ENCODE measurements at places on chromosomes 4 and X. TPM values are rescaled to one million over a fixed set of nuclear protein-coding genes. Genes with fewer than 3 reads are reported as not detected.

DNA sequence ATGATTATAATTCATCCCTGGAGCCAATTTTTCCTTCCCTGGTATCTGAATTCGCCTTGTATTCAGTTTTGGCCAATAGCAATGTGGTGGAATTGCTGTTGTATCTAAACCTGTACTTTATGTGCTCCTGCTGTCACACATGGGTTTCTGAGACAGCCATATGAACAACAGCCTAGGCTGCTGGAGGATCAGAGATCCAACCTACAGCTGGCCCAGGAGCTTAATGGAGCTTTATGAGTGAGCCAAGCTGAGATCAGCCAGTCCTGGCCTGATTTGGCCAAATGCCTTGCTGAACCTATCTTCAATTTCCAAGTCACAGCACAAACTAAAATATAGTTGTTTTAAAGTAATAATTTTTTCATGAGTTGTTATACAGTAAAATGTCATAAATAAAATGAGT lies 1071.5 kb downstream of the PCDH7 start:
- no peak overlapping the region for H3K27ac ChIP-seq
- no peaks in the 10 kb centered on the region for H3K36me3 ChIP-seq
- DNase-seq = no peak
- H3K27me3 ChIP-seq = no peaks in the 10 kb centered on the region
- H3K4me1 ChIP-seq = no peaks in the 10 kb centered on the region
- no peak overlapping the region for H3K4me3 ChIP-seq

GAGE1 gene
- not detected for total RNA-seq

FAM149A gene
- 0.33 TPM for total RNA-seq

GRCh38 chr4:155853189-155853588 lies 12.9 kb downstream of the ASIC5 start:
- H3K36me3 ChIP-seq = no peaks in the 10 kb centered on the region
- no peaks in the 10 kb centered on the region for H3K4me1 ChIP-seq
- no peak for DNase-seq
- H3K27ac ChIP-seq = no peak overlapping the region
- H3K27me3 ChIP-seq = no peaks in the 10 kb centered on the region

DNA sequence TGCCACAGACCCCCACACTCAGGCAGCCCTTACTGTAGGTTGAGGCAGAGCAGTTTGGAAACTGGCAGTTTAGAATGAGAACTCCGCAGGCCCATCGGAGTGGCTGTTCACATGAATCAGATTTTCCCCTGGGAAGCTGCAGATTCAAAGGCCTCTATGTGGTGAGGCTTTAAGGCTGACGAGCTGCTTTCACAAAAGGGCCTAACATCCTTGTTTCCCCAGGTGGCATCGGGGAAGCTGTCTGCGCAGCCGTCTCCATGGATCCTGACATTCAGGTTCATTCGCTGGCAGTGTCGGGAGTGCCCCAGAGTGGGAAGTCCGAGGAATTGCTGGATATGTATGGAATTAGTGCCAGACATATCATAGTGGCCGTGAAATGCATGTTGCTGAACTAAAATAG lies 33.7 kb downstream of the TKTL1 start:
- peaks cover 34% of the 10 kb centered on the region for H3K4me1 ChIP-seq
- H3K4me3 ChIP-seq = no peak overlapping the region
- no peak for DNase-seq
- H3K36me3 ChIP-seq = no peaks in the 10 kb centered on the region

DNA sequence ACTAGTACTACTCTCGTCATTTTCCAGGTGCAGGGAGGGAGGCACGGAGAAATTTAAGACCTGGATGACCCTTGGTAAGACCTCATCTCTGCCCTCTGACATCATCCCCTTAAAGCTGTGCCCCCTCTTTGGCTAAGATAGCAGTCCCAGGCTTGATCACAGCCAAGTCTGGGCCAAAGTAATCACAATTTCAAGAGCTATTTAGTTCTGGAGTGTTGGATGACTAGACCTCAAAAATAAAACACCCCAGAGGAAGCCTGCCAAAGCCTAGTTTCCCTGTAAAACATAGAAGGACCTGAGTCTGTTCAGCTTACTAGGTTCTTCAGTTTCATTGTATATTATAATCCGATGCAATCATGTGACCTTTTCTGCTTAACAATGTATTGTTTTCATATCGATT lies 144.6 kb upstream of the ARHGEF9 start:
- H3K4me1 ChIP-seq = no peaks in the 10 kb centered on the region
- no peak overlapping the region for H3K27ac ChIP-seq
- H3K36me3 ChIP-seq = no peaks in the 10 kb centered on the region
- no peak overlapping the region for H3K4me3 ChIP-seq
- DNase-seq = no peak

GRCh38 chrX:121151293-121151692 lies 103.9 kb downstream of the GLUD2 start:
- DNase-seq = no peak
- H3K4me1 ChIP-seq = peaks cover 2% of the 10 kb centered on the region
- no peak overlapping the region for H3K4me3 ChIP-seq
- H3K36me3 ChIP-seq = no peaks in the 10 kb centered on the region
- H3K27me3 ChIP-seq = no peaks in the 10 kb centered on the region

DNA sequence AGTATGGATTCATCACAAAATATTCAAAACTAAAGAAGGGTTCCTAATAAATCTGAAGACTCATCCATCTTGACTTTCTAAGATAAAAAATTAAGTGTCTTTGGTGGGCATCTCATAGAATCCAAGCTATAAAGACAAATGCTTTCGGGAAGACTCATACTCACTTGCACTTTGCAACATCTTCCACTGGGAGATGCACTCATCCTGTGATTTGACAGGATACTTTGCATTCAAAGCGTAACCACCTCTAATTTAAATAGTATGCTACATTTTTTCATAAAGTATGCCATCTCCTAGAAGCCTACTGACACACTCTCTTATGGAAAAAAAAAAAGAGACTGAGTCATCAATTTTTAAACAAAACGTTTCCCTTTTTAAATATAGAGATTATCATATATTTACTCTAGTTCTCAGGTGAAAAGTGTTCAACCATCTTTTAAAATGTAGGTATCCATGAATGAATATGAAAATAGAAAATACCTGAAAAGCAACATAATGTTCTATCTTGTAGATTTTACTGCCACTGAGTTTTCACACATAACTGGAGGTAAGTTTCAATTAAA lies 119.6 kb downstream of the KLHL13 start:
- no peak for DNase-seq
- no peak overlapping the region for H3K27ac ChIP-seq
- no peaks in the 10 kb centered on the region for H3K4me1 ChIP-seq
- no peak overlapping the region for H3K4me3 ChIP-seq

DNA sequence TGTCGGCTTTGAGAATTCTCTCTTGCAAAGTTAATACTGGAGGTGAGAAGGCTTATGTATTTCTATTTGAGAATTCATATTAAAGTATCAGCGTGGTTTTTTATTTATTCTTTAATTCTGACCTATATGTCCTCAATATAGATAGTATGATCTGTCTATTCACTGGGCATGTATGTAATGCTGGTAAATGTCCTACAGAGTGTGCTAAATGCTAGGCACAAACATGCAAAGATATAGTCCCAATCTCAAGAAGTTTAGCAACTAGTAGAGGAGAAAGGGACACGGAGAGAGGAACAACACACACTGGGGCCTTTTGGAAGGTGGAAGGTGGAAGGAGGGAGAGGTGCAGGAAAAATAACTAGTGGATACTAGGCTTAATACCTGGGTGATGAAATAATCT lies 11.0 kb upstream of the BMPR1B start:
- H3K4me3 ChIP-seq = no peak overlapping the region
- no peak overlapping the region for H3K27ac ChIP-seq
- no peaks in the 10 kb centered on the region for H3K36me3 ChIP-seq
- H3K4me1 ChIP-seq = no peaks in the 10 kb centered on the region

- H3K27me3 ChIP-seq = no peaks in the 10 kb centered on the region
- DNase-seq = no peak
- H3K27ac ChIP-seq = no peak overlapping the region
- no peaks in the 10 kb centered on the region for H3K36me3 ChIP-seq
- no peak overlapping the region for H3K4me3 ChIP-seq
These were observed 144.0 kb downstream of the HDX start for GRCh38 chrX:84358271-84358670.

GASK1B gene
- total RNA-seq = not detected

GRCh38 chr4:129326571-129327460 lies 230.9 kb downstream of the C4orf33 start:
- H3K27me3 ChIP-seq = no peaks in the 10 kb centered on the region
- H3K27ac ChIP-seq = no peak overlapping the region
- H3K4me1 ChIP-seq = no peaks in the 10 kb centered on the region

- H3K36me3 ChIP-seq = no peaks in the 10 kb centered on the region
- no peaks in the 10 kb centered on the region for H3K4me1 ChIP-seq
- no peak overlapping the region for H3K4me3 ChIP-seq
- H3K27me3 ChIP-seq = no peaks in the 10 kb centered on the region
These were observed 263.5 kb upstream of the DKK2 start for GRCh38 chr4:107299646-107300045.

UGT2B17 gene
- not detected for total RNA-seq

NLGN4X gene
- total RNA-seq = not detected

IBSP gene
- total RNA-seq = not detected

SPIN2A gene
- total RNA-seq = 1.0 TPM

SPP1 gene
- total RNA-seq = 0.45 TPM

GRCh38 chr4:102139132-102139573 lies 206.1 kb downstream of the SLC39A8 start:
- no peak for DNase-seq
- no peak overlapping the region for H3K27ac ChIP-seq
- H3K4me1 ChIP-seq = no peaks in the 10 kb centered on the region
- no peaks in the 10 kb centered on the region for H3K36me3 ChIP-seq
- no peak overlapping the region for H3K4me3 ChIP-seq
- H3K27me3 ChIP-seq = peaks cover 5% of the 10 kb centered on the region

DNA sequence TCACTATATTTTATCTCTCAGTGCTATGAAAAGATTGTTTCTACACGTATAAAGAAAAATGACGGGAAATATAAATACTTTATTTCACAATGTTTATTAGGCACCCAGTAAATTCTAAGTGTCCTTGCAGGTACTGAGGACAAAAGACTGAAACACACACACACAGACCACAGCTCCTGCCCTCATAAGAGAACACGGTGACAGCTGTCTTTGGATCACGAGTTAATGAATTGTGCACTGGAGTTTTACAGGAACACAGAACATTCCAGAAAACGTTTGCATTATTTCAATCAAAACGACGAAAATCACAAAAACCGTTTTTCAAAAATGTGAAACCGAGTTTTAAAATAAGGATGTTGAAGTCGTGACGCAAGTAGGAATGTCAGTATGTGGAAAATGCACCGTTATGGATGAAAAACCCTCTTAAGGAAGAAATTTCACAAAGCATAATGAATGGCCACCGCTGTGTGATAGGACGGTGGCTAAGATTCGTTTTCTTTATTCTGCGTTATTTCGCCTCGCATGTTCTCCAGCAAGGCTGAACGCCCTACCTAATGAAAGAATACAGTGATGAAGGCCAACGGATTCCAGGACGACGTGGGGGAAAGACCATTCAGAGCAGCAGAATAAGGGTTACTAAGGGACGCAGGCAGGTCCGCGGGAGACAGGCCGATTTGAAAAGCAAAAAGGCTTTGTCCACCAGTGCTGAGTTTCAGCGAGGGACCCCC lies 24.2 kb downstream of the FAM156A start:
- no peak for DNase-seq
- H3K36me3 ChIP-seq = peaks cover 3% of the 10 kb centered on the region
- H3K4me3 ChIP-seq = peak overlapping the region; percentile 93

RBMXL3 gene
- total RNA-seq = not detected

FOXR2 gene
- total RNA-seq = not detected

DNA sequence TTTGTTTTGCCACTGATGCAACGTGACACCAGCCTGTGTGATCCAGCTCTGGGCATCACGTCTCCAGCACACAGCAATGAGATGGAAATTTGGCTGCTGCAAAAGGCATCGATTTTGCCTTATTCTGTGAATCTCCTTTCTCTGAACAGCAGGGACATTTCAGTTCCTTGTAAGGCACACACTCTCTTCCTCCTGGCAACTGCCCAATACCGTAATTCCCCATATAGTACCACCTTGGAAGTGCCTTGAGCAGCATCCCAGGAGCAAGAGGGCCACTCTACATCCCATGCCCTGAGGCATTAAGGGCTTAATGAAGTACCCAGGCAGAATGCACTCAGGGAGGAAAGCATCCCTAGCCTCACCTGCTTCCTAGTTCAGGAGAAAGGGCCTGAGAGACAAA lies 10.5 kb upstream of the MAMLD1 start:
- DNase-seq = no peak
- no peak overlapping the region for H3K27ac ChIP-seq
- no peaks in the 10 kb centered on the region for H3K4me1 ChIP-seq
- no peaks in the 10 kb centered on the region for H3K36me3 ChIP-seq

SYNPO2 gene
- total RNA-seq = 0.14 TPM

CHM gene
- total RNA-seq = 13.6 TPM

RRH gene
- total RNA-seq = not detected

GRCh38 chr4:113472864-113473263 lies 288.7 kb downstream of the CAMK2D start:
- H3K4me1 ChIP-seq = peaks cover 34% of the 10 kb centered on the region
- H3K27me3 ChIP-seq = no peaks in the 10 kb centered on the region
- H3K36me3 ChIP-seq = peaks cover 46% of the 10 kb centered on the region
- H3K4me3 ChIP-seq = no peak overlapping the region
- H3K27ac ChIP-seq = no peak overlapping the region

CYBB gene
- not detected for total RNA-seq
